ENCODE measurements at places on chromosomes 16 and 17.

GRCh38 chr16:8686879-8687278 lies 12.5 kb downstream of the ABAT start:
- no peak for DNase-seq

- no peak for DNase-seq
These were observed 167.9 kb downstream of the AXIN2 start for GRCh38 chr17:65393514-65393913.

DNA sequence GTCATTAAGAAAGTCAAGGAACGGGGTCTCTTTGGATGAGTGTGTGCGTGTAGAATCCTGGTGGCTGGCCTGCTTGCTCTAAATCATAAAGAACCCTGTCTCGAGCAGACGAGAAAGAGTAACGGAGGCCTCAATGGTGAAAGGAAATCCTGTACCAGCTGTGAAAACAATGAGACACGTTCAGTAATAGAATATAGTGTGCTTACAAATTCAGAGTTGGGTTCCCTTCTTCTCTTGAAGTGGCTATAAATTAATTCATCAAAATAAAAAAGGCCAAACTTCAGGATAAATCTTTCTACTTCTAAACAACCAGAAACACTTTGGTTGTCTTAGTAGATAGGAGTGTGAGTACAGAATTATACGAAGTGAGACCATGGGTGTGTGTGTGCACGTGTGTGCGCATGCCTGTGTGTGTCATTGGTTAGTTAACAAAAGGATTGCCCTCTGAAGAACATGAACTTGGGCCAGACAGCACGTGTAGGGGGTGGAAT lies 48.5 kb downstream of the WWOX start:
- no peak for DNase-seq

DNA sequence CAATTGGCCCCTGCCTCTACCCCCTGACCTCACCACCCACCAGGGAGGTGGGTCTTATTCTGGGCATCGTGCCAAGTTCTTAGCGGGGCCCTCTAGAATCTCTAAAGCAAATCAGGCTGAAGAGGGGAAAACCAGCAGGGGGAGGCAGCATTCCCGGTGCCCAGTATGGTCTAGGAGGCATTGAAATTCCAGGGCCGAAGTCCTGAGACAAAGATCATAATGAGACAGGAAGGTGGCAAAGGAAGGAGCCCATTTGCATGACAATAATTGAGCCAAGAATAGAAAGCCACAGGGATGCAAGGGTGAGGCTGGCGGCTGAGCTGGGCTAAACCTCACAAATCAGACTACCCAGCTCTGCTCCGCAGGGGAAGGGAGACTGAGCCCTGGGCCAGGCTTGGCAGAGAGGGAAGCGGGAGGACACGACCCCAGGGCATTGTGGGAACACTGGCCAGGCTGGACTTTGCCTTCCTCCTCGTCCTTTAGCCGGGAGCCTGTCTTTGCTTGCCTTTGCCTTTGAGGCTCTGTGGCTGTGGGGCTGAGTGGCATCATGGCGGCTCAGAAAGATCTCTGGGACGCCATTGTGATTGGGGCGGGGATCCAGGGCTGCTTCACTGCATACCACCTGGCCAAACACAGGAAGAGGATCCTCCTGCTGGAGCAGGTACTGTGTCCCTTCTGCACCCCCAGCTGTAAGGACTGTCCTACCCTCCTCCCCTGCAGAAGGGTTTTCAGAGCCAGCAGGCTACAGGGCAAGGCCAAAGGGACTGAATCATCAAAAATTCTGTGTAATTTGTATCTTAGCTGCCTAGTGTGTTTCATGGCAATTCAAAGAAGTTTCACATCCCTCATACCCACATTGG lies at the start of gene PIPOX:
Gene PIPOX, plus strand, starts transcription at position 463 of the 860 bp plus-strand sequence. Its CDS starts 85 bp downstream, at position 548.
- peak; percentile 54 for DNase-seq

DNA sequence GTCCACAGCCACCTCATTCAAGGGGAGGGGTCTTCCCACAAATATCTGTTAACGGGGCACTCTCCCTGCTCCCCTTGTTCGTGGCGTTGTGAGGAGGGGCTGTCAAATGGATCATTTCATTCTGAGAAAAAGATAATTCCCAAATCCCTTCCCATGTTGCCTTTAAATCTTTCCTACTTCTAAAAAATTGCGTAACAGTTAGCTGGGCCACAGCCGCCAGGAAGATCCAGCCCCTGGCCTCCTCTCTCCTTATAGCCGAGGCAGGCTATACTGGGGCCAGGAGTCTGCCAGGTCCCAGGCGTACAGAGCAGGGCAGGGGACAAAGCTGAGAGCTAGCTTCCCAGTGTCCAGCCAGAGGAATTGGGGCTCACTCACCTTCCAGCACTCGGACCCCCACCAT lies 430 bp downstream of the C16orf89 start:
- no peak for DNase-seq

- DNase-seq, result no peak
These were observed 35.8 kb upstream of the TEKT3 start for GRCh38 chr17:15377200-15377599.

DNA sequence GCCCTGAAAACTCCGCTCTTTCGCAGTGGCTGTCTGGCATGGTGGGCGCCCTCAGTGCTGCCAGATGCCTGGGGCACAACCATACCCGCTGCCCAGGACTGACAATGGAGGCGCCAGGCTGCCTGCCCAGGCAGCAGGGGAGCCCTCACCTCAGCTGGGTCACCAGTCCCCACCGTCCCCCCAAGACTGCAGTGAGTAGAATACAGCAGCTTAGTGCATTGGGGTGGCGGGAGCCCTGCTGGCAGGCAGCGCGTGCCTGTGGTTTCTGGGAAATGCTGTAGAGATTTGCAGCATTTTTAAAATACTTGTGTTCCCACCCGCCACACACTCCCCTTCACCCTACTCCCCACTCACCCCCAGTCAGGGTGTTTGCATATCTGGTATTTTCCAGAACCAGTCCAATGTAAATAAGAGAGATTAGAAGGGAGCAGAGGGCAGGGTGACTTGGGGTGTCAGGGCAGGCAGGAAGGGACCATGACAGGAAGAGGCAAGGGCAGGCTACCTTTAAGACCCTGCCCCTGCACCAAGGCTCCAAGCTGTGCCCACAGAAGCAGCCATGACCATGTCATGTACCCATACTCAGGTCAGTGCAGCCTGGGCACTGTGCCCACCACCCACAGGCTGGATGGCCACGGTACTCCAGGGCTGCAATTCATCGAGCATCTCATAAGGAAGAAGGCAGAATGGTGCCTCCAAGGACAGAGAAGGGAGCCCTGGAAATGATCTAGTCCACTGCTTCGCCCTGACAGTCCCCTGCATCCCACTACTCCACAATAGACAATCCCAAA lies 21.5 kb downstream of the MYO18A start:
- no peak for DNase-seq

DNA sequence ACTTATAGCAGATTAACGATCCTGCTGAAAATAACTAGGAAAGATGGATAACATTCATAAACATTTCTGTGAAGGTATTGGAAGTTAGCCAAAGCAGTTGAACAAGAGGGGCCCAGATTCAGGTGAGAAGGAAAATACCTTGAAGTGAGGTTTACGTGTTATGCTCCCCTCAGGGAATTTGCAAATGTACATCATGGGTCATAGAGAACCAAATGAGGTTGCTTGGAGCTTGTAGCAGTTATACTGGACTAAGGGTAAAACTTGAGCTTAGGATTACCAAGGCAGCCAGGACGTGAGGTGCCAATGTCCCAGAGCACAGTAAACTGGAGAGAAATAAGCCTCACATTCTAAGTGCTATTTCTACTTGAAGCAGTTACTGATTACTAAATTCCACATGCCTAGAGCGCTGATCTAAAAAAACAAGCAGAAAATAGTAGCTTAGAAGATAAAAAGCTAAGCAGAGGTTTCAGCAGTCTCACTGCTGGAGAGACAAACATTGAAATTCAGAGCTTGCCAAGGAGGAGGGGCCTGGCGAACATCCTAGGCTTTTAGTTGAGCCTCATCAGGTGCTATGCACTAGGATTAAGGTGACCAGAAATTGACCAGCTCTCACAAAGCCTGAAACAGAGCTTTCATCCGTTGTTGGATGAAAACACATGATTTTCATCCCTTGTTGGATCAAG lies 136.7 kb upstream of the FAM20A start:
- DNase-seq, result no peak

DNA sequence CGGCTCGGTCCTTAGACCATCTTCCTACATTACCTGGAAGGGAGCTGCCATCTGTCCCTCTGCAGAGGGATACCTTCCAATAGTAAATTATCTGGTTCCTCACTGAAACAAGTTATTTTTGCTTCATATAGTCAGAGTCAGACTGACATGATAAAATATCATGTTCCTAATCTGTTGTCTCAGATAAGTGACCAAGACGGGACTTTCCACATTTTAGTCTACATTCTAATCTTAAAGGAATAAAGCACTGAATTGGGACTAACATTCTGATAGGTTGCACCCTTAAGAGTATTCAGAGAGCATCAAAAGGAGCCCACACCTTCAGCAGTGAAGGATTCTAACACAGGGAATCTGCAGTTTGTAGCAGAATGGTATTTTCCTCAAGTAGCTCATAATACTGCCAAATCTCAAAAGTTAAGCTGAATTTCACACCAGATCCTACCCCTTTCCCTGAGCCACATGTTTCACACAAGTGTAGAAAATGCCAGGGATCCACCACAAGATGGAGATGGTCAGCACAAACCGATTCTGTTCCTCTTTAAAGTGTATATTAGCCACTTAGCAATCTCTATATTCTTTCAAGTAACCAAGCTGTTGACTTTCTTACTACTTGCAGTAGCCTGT lies 13.4 kb downstream of the GINS2 start:
- DNase-seq, result no peak

- DNase-seq, result peak; percentile 53
These were observed 946 bp upstream of the TMEM256 start for GRCh38 chr17:7404737-7405349.

GRCh38 chr17:65290056-65290455 lies 152.9 kb downstream of the RGS9 start:
- no peak for DNase-seq

DNA sequence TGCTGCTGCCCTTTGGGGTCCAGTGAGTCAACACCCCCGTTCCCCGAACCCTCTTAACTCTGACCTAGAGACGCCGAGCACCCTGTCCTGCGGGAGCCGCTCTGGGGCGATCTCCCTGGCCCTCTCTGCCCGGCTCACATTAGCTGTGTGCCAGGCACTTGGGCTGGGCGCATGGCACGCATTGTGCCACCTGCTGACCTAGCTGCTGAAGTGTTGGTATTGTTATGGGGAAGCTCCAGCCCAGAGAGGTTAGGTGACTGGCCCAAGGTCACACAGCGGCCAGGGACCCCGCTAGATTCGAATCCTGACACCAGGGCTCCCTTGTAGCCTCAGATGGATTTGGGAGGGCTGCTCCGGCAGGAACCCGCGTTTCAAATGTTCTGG lies 1.1 kb downstream of the HSD17B1 start:
- DNase-seq, result no peak

DNA sequence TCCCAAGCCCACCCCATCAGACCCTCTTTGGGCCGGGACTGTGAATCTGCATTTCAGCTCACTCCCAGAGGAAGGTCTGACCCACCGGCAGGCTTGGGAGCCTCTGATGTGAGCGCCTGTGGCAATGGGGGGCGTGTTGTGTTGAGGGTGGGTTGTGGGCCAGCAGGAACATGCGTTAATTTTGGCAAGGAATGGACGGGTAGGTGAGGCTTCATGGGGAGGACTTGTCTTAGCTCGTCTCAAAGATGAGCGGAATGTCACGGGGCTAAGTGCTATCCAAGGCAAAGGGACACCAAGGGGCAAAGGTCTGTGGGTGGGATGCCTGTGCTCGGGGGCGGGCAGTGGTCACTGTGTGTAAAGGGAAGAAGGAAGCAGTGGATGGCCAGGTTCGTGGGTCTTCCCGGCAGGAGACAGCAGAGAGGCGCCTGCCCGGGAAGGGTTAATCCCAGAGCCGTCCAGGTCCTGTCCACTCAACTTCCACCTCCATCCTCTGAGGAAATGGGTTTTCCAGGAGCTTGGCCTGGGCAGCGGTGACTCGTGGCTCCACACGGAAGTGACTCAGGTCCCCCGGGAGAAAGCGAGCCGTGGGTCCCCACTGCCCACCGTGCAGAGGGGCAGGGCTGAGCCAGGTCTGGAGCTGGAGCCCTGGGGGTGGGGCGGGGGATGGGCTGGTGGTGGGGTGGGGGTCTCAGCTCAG lies 17.4 kb downstream of the ADGRG1 start:
- no peak for DNase-seq

DNA sequence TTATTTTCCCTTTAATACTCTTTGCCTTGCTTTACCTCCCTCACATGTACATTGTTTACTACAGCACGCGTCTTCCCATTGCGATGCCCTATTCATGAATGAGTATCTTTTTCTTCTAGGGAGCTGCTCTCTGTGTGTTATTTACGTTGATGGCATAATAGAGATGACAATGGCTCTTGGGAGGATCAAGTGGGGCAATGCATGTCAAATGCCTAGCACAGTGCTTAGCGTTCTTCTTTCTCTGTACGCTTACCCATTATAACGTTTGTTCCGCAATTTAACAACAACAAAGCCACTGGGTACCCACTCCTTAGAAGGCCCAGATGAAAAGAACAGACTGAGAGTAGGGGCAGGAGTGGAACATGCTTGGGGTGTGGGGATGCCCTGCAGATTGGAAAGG lies 271.6 kb upstream of the TNRC6C start:
- DNase-seq, result no peak

DNA sequence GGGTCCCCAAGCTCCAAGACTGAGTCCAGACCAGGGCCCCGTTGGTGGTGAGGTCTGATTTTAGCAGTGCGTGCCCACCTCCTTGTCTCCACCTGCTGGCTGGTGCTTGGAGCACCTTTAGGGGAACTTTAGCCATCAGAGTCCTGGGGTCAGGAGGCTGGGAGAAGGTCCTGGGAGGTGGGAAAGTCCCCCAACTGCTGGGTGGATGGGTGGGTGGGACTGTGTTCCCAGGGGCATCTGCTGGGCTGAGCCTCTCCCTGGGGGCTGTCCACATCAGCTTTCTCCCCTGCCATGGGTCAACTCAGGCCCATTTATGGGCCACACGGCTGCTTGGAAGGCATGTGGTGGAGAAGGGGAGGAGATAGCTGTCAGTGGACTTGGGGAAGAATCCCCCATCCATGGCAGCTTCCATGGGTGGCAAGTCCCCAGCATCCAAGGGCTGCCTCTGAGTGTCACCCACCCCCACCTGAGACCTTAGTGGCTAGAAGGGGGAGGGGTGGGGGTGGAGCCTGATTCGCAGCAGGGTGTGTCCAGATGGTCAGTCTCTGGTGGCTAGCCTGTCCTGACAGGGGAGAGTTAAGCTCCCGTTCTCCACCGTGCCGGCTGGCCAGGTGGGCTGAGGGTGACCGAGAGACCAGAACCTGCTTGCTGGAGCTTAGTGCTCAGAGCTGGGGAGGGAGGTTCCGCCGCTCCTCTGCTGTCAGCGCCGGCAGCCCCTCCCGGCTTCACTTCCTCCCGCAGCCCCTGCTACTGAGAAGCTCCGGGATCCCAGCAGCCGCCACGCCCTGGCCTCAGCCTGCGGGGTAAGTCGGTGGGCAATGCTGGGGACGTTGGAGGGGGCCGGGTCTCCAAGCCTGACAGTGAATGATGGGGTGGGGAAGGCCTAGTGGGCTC lies at the start of gene TRPV2:
Gene TRPV2, plus strand, starts transcription at position 541 of the 894 bp plus-strand sequence. CDS start 2,098 bp downstream, outside the sequence.
- peak; percentile 43 for DNase-seq

GRCh38 chr17:80832266-80832676 lies 159.4 kb upstream of the CHMP6 start:
- DNase-seq, result peak; percentile 48
